Esophagus squamous epithelium (tissue), 5 donors: ENCODE measurements at places on chromosomes 1 and 21.

DNA sequence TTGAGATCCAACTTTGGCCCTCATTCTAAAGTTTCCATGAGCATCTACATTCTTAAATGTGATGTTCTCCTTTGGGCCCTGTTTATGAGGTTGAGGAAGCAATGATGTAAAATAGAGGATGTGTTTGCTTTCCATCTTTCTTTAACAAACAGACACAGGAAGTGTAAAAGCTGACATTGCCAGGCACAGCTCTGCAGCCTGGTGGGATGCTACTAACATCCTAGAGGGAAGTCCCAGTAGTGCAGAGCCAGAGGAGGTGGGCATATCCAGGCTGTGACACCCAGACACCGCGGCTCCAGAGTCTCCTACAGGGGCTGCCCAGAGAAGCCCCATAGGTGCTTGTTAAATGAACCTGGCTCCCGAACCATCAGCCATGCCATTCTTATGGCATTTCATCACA lies 16.2 kb downstream of the OLFML2B start:
- DNase-seq = no peak

DNA sequence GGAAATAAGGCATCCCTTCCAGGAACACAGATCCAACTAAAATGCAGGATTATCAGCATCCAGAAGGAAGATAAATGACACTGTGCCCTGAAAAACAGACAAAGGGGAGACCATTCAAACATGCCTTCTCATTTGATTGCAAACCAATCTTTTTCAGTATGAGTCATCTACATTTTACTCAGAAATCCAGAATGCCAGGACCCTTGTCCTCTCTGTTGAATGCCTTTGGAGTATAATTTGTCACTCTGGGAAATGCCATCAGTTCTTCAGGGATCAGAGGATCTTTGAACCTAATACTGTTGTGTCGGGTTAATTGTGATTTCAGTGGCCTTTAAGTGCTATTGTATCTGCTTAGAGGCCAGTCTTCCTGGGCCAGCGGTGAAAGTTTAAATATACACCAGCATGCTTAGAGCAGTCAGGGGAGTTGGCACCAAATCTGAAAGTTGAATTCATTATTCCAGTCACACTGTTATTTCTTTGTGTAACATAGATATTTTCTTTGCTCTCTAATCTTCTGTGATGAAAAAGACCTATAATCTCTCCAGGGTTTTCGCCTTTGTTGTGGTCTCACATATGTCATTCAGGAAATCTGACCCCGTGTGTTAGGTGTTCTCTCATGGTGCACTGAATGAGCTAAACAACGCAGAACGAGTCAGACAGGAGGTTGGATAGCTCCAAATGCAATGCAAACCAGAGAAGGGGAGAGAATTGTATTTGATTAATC lies 364.8 kb upstream of the SGIP1 start:
- DNase-seq = no peak

GRCh38 chr1:41414296-41414695 lies 53.1 kb downstream of the FOXO6 start:
- DNase-seq = no peak

GRCh38 chr1:1281533-1282321 lies 1.5 kb downstream of the SCNN1D start:
- DNase-seq = no peak

GRCh38 chr1:116259663-116260062 lies 113.4 kb upstream of the ATP1A1 start:
- no peak for DNase-seq

GRCh38 chr1:231694075-231694431 lies 67.5 kb downstream of the DISC1 start:
- no peak for DNase-seq

- no peak for DNase-seq
These were observed 22.8 kb upstream of the STRIP1 start for GRCh38 chr1:110011527-110012041.

GRCh38 chr1:201348211-201348566 lies 29.3 kb downstream of the TNNT2 start:
- no peak for DNase-seq
